KBM-7 (cell line): ENCODE measurements at places on chromosomes 4 and X.

GRCh38 chrX:57211906-57212305 lies 74.6 kb upstream of the FAAH2 start:
- no peak for DNase-seq

GRCh38 chrX:53433651-53434639 lies at the start of gene HSD17B10:
TSS of gene HSD17B10 (minus strand) at chrX:53434370. CDS start at chrX:53434345, 25 bp downstream.
- peak; percentile 95 for DNase-seq

- no peak for DNase-seq
These were observed 1156.1 kb downstream of the FAT4 start for GRCh38 chr4:126470862-126471261.

GRCh38 chrX:37509349-37509748 lies 62.1 kb upstream of the LANCL3 start:
- peak; percentile 46 for DNase-seq

GRCh38 chr4:149409555-149409962 lies 406.1 kb downstream of the IQCM start:
- DNase-seq: no peak

DNA sequence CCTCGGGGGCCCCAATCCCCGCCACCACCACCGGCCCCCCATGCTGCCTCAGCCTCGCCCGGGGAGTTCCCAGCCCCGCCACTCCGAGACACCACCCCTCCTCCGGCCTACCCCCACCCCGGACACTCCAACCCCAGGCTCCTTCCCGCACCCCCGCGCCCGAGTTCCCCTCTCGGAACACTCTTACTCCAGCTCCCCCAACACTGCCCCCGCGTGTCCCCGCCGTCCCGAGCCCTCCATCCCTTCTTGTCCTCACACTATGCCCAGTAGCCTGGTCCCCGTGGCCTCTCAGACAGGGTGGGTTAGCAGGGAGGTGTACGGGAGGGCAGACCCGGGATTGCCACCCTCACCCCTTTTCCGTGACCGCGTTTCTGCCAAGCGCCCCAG lies 276.1 kb downstream of the BCOR start:
- no peak for DNase-seq

DNA sequence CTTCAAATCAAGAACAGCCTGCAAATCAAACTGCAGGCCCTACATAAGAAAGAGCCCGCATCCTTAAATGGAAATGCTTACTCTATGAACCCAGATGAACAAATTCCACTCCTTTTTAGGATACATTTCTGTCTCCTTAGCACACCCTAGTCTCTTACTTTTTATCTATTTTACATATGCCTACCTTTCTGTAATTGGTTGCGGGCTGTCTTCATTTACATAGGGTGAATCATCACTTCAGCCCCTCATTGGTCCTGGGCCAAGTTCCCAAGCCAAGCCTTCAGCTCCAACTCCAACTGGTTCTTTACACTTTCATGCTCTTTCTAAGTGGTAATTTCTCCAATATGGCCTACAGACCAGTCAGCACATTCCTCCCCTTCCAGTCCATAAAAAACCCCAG lies 219.3 kb downstream of the TRAM1L1 start:
- no peak for DNase-seq

DNA sequence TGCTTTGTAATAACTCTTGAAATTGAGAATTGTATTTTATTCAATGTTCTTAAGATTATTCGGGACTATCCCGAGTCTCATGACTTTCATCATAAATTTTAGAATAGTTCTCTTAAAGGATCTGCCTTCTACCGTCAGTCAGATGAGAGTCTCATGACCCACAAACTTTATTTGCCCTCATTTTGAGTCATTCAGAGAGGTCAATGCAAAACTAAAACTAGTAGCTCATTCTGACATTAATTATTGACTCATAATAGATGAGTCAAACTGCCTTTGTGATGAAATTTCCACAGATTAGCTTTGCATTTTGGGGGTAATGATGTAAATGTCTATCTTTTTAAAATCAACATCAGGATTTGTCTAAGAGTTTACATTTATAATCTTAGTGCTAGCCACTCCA lies 1527.3 kb downstream of the TECRL start:
- no peak for DNase-seq

DNA sequence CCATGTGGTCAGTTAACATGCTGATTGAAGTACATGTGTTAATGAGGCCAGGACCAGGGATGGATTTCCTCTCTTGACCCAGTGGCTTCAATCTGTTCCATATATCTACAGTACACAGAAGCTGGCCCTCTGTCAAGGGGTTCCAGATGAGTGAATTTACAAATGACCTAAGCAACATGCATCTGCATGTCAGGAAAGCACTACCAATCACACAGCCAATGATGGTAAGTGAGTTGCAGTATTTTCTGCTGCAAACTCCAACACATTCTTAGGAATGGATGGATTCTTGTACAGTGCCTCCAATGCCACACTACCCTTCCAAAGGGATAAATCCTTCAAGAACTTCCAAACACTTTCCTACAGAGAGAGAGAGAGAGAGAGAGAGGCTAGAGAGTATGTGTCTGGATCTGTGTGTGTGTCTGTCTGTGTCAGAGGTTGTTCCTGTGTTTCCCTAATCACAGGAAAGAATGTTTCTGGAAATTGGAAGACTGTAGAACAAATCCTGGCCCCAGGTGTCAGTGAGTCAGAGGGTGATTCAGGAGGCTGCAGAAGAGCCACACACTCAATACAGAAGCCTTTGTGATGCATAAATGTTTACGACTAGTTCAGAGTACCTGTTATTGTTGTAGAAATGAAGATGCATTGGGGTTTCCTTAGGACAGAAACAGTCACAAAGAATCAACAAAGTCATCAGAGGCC lies 107.5 kb downstream of the GUCY2F start:
- no peak for DNase-seq

DNA sequence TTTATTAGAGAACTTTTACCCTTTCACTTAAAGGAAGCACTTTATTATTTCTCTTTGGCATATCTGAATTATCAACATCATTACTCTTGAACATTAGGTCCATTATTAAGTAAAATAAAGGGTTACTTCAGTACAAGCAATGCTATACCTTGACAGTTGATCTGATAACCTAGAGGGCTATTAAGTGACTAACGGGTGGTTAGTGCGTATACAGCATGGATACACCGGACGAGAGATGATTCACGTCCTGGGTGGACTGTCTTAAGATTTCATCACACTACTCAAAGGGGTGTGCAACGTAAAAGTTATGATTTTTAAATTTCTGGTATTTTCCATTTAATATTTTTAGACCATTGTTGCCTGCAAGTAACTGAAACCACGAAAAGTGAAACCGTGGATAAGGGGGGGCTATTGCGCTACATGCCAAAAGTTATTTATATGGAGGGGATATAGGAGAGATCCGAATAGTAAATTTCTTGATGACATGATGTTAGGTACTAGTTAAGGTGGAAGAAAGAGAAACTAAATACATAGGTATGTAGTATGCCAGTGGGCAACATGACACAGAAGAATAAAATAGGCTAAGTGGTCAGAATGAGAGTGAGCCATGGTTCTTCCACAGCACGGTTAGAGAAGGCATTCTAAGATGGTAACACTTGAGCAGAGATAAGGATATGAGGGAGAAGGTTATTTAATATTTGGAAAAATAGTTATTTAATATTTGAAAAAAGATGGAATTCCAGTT lies 230.8 kb upstream of the ANKRD50 start:
- no peak for DNase-seq

DNA sequence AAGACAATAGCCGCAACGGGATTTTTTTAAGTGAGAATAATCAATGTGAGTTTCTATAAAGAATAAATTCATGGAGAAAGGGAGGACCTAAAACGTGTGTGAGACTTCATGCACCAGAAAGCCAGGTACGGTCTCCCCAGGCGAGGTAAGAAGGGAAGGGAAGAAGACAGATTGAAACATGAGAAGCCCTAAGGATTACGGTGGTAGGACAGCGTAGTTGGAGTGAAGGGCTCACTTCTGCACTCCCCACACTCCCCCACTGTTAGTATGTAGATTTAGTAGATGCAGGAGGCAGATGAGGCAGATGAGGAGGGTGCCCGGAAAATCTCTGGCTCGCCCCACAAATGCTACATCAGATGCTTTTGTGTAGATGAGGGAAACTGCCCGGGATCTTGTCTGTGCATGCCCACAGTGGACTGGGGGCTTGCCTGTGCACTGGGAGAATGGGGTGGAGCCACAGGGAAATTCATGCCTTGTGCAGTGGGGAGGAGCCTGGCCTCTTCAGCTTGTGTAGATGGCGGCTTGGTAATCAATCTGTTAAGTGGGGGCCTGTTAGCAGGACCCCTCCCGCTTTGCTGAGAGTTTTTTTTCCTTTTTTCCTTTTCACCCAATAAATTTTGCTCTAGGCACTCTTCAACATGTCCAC lies 1544.5 kb upstream of the TENM3 start:
- no peak for DNase-seq

DNA sequence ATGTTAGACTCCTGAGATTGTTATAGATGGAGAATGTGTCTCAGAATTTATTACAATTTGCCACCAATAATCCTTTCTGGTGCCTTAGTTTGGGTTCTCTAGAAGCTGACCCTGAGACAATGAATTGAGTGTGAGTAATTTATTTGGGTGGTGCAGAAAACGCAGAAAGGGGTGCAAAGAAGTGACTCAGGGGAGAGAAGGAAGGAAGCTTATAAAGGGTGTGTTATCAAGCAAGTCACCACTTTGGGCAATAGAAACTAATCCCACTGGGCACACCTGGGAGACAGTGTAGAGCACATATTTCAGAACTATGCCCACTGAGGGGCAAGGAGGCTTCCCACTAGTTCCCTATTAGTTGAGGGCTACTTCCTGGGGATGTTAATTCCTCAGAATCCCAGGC lies 320.6 kb downstream of the MID1IP1 start:
- DNase-seq: no peak

DNA sequence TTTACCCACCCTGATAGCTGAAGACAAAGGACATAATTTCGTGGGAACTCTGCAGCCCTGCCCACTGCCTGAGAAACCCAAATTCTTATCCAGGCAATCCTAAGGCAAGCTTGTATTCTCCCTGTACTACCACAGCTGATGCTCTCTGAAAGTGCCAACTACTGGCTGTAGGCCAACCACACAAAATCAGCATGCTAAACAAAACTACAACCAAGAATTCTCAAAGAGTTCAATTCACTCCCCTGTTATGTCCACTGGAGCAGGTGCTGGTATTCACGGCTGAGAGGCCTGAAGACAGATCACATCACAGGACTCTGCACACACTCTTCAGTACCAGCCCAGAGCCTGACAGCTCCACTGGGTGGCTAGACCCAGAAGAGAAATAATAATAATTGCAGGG lies 375.9 kb upstream of the NDST4 start:
- no peak for DNase-seq

GRCh38 chrX:26848511-26848910 lies 614.6 kb downstream of the PPP4R3C start:
- no peak for DNase-seq

DNA sequence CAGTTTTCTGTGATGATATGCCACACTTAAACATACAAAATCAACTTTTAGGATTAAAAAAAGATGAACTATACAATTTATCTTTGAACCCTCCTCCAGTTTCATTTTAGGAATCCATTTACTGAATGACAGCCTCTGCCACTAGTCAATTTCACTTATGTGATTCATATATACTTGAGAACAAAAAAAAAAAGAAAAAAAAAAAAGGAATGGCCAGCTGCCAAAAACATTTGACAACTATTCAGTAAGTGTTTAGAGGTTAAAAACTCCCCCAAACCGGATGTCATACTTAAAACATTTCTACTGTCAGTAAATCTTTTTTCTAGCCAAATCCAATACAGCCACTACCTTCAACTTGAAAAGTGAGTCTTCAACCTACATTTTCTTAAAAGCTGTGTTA lies 266.7 kb upstream of the MAGEB2 start:
- no peak for DNase-seq

GRCh38 chr4:106079616-106080015 lies 184.3 kb downstream of the NPNT start:
- DNase-seq: no peak

DNA sequence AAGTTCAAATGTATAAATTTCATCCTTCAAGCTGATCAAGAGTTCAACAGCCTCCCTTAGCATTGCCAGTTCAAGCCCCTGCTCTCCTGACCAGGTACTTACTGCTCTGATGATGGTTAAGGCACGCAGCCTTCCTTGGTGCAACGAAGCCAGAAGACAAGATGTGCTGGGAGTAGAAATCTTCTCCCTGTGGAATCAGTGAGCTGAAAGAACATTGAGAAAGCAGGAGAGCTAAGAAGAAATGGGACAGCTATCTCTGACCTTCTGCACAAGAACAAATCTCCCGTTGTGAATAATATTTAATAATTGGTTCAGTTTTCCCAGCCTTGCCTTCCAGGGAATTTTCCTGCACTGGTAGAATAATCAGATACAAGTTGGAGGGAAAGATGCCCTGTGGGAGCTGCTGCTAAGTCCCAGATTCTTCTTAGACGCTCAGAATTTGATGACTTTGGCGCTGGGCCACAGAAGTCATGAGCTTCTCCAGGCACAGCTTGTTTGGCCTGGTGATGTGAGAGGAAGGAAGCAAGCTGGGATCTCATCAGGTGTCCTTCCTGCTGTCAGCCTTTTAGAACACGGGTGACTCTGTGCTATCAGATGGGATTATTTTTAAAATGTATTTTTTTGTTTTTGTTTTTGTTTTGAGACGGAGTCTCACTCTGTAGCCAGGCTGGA lies 77.8 kb downstream of the CD38 start:
- DNase-seq: no peak

- DNase-seq: no peak
These were observed 5.5 kb upstream of the HAUS3 start for GRCh38 chr4:2247128-2248043.

DNA sequence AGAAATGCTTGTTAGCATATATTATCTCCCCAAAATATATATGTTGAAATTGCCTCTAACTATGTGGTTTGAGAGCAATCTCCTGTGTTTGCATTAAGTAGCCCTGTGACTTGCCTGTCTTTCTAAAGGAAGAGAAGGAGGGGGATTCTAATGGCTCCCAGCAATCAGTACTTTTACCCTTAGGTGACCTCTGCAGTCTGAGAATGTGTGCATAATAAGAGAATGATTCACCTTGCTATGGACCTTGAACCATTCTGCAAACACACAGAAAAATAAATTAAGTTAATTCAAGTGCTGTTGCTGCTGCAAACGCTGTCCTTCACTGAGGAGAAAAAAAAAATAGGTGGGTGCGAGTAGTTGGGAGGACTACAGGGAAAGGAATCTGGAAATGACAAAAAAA lies 322.2 kb downstream of the IQCM start:
- DNase-seq: no peak

DNA sequence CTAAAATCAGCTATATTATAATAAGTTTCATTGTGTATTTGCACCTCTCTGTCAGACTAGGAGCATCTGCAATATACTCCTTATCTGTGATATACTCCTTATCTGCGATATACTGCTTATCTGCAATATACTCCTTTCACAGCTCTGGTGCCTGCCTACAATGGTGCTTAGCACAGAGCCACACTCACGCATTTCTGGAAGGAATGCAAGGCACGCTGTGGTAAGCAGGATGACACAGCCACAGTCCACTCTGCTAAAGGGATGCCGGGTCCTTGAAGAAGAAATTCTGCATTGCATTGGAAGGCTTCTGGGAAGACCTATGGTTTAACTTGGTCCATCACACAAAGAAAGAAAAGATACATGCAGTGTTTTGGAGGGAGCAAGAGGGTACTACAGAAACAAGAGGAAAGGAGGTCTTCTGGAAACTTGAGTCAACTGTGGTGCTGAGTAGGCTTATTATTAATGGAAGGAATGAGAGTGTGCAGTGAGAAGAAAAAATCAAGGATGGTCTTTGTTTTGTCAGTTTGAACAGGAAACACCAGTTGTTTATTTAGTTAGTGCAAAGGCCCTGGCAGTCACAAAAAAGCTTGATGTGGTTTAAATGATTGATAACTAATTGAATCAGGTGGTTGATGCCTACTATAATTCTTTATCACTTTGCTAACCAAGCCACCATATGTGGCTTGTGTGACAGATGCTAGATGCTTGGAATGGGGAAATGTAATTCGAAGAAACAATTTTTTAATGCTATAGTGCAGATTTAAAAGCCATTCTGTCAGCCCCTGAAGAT lies 342.3 kb downstream of the GRXCR1 start:
- no peak for DNase-seq
